AML-193 (cell line): ENCODE measurements at places on chromosomes 2 and 18.

GRCh38 chr2:15943378-15944280 is 3.3 kb downstream of the MYCN start:
- DNase-seq: no peak

DNA sequence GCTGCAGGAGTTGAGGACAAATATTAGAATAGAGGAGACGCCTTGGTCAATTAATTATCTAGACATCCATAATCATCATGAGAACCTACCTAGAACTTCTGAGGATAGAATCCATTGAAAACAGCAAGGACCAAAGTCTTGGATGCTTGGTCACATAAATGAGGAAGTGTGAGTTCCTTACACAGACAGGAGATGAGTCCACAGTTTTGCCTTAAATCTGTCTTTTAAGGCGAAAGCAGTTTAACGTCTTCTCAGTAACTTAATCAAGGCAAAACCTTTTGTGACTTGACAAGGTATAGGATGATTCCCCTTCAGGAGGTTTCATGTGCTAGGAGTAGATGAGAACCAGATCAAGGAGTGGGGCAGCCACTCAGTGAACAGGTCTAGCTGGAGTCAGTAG is 1783.2 kb upstream of the CELF4 start:
- DNase-seq: no peak

GRCh38 chr2:205347899-205348298 is 334.4 kb upstream of the NRP2 start:
- no peak for DNase-seq

GRCh38 chr18:427005-427404 is 73.5 kb downstream of the COLEC12 start:
- DNase-seq: no peak

- DNase-seq: no peak
Observed at GRCh38 chr2:134275058-134275862, 21.4 kb downstream of the MGAT5 start.

- DNase-seq: no peak
Observed at GRCh38 chr2:8405334-8405733, 276.5 kb upstream of the ID2 start.

GRCh38 chr2:12881952-12882351 is 165.2 kb downstream of the TRIB2 start:
- DNase-seq: peak; percentile 25

- no peak for DNase-seq
Observed at GRCh38 chr2:17317439-17317976, 200.7 kb downstream of the RAD51AP2 start.

- DNase-seq: no peak
Observed at GRCh38 chr2:195672674-195673073, 15.6 kb downstream of the SLC39A10 start.

GRCh38 chr2:76599732-76600368 is 889.1 kb upstream of the GCFC2 start:
- peak; percentile 75 for DNase-seq

DNA sequence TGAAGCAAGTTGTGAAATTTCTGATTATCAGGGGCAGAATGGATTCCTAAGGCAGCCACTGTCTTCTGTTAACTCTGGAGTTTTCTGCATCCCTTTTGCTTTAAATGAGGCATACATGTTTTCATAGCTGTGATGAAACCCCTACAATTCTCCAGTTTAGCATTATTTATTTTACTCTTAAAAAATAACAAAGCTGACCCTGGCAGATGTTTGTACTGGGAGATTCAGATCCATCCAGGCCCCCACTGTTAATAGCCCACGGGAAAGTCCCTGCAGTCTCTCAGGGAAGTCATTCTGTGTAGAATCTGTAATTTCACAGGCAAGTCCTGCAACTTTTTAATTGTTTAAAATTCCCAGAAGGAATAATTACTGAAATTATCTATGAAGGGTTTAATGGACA is 353 bp upstream of the SULT1C4 start:
- DNase-seq: no peak

DNA sequence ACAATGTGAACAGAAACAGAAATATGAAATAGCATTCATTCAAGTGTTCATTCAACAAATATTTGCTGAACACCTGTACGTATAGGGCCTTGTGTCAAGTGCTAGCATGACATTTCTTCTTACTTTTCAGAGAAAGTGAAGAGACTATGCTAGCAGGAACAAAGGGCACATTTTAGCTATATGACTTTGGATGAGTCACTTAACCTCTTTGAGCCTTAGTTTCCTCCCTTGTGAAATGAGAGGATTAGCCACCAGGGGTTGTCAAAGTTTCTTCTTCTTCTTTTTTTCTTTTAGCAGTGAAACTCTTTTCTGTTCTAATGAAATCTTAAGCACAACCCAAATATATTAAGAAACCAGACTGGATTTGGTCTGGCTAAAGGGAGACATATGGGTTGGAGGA is 53.1 kb downstream of the FIGN start:
- no peak for DNase-seq

- no peak for DNase-seq
Observed at GRCh38 chr2:42585779-42586178, 17.3 kb downstream of the MTA3 start.

DNA sequence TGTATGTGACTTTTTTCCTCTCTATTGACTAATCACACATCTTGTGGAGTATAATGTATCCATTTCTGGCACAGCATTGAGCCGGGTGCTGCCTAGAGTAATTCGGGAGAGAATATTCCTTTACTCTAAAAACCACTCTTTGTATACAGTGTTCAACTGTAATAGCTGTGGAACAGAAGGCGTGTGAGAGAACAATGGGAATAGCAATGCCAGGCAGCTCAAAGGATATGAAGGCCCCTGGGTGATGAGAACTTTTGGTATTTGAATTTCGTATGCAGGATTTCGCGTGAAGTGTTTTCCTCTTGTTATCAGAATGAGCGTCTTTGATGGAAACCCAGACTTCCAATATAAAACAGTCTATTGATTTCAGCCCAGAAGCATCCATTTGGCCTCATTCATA is 84.6 kb upstream of the MAP3K20 start:
- DNase-seq: no peak

GRCh38 chr18:67134911-67135310 is 381.6 kb downstream of the DSEL start:
- DNase-seq: no peak

DNA sequence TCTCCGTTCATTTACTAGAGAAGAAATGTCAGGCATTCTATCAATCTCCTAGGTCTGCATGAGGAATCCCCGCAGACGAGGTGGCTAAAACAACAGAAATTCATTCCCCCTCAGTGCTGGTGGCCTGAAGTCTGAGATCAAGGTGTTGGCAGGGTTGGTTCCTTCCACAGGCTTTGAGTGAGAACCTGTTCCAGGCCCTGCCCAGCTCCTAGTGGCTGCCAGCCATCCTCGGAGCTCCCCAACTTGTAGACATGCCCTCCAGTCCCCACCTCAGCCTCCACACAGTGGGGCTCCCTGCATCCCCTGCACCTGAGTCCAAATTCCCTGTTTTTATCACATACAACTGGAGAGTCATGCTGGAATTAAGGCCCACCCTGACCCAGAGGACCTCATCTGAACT is 145.3 kb upstream of the ALKAL2 start:
- no peak for DNase-seq

- no peak for DNase-seq
Observed at GRCh38 chr2:54122939-54123338, 7.5 kb downstream of the ACYP2 start.

DNA sequence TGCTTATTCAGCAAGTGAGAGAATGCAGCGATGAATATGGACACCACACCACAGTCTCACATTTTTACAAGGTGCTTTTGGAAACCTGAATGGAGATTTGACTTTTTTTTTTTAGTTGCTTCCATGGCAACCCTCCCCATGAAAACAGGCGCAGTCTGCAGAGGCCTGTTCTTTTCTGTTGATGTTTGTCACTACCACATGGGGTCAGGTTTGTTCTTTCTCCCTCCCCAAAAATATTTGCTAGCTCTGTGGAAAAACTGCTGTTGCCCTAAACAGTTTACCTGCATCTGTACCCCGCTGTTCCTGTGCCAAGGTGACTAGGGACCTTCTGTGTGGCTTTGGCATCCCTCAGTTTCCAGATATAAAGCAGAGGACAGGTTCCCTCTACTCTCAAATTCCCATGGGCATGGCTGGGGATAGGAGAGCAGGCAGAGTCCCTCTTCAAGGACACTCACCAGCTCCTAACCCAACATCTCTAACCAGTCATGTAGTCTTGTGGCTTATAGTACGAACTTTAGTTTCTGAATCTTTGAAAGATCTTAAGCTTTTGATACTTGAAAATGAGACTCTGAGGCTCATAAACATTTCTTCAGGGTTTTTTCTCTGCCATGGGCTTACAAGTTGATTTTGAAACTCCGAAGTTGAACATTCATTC is 14.7 kb upstream of the MAPRE2 start:
- peak; percentile 8 for DNase-seq

GRCh38 chr2:152176113-152176714 is 651 bp upstream of the STAM2 start:
- DNase-seq: no peak

- no peak for DNase-seq
Observed at GRCh38 chr2:30803281-30803680, 4.0 kb downstream of the CAPN13 start.

GRCh38 chr2:231177156-231178025 is 21.0 kb upstream of the ARMC9 start:
- DNase-seq: no peak

GRCh38 chr18:23113576-23113975 is 21.7 kb upstream of the CABLES1 start:
- DNase-seq: no peak

DNA sequence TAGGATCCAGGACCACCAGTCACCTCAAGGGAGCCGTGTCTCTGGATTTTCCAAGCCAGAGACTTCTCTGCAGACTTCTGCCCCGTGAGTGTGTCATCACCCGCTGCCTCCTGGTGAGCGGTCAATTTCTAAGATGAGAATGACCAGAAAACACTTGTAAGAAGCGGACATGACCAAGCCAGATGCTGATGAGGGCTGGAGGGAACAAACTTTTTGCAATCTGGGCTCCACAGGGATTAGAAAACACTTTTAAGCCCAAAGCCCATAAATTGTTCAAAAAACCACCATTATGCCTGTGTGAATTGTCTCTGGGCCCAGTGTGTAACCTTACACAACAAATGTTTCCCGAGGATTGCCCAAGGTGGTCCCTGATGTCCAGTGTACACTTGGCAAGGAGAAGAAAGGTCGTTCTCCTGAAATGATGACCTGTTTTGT is 5.3 kb upstream of the NPPC start:
- DNase-seq: no peak

DNA sequence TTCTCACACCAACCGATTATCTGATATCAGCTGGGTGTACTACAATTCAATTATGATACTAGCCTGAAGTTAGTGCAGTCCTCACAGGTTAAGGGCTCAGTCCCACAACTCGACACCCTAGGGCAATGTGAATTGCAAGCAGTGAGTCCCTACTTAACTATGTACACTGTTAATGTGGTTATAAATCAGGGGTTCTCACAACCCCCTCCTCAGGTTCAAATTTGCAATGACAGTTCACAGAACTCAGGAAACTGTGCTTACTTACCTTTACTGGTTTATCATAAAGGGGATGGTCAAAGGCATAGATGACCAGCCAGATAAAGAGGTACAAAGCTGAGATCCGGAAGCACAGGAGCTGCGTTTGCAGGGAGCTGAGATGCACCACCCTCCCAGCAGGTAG is 1379.1 kb upstream of the CDH2 start:
- no peak for DNase-seq

DNA sequence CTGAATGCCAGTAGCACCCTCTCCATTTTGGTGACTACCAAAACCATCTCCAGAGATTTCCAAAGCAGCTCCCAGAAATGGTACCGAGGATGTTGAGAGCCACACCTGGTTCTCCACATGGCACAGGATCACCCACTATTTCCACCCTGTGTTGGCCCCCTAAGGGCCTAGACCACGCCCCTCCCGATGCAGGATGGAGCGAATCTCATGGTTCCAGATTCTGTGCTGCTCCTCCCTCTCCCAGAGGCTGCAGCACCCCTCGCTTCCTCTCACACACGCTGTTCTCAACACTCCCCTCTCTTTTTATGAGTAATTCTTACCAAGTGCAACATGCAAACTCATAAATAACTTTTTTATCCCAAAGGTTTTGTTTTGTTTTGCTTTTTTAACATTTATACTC is 571.5 kb downstream of the STK39 start:
- DNase-seq: no peak

DNA sequence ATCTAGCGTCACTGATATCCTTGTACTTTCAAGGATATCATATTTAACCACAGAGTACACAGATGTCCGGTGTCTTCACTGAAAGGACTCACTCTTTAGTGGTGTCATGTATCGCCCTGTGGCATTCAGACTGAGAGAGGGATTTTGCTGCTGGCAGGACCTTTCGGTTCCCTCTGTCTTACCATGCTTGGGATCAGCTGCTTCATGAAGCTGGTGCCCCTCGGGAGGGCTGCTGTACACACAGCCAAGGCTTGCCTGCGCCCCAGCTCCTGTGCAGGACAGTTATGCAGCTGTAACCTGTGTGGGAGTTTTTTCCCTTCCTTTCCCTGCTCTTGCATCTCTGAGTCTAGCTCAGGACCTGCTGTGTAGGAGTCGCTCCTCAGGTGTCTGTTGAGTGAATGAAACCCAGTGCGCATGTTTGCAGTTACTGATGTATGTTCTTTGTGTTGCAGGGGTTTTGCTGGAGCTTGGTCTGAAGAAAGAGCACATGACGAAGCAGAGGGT is 64.4 kb downstream of the GREB1 start:
- DNase-seq: no peak

DNA sequence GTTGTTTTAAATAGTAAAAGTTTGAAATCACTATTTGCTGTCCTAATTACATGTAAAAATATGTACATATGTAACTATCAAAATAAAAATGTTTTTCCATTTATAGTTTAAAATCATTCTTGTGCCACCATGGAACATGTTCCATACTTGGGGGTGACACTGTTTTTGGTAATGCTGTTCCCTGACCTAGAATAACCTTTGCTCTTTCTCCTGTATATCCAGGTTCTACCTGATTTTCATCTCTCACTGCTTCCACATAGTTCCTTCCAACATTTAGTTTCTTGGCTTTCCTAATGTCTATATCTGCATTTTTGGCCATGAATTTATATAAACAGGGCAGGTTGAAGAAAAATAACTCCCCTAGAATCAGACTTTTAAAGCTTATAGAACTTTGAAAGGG is 2.5 kb downstream of the SPOPL start:
- no peak for DNase-seq

DNA sequence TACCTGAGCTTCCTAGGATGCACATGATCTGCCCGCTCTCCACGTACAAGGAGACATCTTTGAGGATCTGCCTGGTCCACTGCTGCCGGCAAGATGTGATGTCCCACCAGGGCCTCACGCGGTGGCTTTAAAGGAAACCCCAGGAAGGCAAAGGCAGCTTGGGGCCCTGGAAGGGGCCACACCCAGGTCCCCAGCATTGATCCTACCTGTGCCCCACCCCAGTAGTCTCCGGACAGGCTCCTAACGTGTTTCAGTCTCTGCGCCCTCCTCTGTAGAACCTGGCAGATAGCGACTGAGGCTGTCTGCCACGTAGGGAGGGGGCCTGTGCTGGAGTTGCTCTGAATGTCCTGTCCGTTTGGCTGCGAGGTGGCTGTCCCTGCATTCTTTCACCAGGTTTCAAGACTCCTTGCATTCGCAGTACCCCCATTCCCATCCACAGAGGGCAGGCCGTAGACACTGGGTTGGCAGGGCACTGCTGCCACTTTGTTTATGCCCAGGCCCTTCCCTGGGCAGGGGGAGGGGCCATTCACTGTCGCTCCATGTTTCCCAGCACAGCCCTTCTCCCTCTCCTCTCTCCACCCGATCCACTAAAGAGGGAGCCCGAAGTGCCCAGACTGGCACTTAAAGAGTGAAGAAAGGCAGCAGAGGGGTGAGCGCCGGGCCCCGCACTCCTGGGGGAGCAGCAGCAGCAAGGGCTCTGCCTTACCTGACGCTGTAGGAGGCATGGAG is 644 bp downstream of the ABCG5 start:
- no peak for DNase-seq
